NCI-H1105 treated with DMSO at 0.1 percent for 48 hours (cell line): ENCODE measurements at places on chromosomes 7 and 10.

DNA sequence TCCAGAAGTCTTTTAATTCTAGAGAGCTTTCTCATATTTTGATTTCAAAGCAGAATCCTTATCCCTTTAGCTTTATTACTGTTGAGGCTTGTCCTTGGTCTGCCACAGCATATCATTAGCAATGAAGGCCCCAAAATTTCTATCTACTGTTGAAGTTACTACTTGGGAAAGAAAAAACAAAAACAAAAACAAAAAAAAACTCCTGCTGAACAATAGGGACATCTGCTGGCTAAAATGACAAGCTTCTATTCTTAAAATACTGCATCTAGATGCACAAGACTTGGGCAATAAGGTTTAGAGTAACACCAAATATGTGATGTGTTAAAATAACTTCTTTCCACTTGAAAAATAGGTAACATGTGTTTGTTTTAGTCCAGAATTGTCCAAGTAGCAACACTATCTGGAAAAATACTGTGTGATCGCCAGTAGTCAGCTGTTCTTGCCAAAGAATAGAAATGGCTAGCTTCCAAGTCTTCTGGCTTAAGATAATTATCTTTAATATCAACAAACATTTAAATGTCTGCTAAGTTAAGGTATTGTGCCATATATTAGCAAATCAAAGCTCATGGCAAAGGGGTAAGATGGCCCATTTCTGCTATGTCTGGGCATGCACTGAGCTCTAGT lies 3.8 kb upstream of the DMTF1 start:
- DNase-seq = peak; percentile 75

DNA sequence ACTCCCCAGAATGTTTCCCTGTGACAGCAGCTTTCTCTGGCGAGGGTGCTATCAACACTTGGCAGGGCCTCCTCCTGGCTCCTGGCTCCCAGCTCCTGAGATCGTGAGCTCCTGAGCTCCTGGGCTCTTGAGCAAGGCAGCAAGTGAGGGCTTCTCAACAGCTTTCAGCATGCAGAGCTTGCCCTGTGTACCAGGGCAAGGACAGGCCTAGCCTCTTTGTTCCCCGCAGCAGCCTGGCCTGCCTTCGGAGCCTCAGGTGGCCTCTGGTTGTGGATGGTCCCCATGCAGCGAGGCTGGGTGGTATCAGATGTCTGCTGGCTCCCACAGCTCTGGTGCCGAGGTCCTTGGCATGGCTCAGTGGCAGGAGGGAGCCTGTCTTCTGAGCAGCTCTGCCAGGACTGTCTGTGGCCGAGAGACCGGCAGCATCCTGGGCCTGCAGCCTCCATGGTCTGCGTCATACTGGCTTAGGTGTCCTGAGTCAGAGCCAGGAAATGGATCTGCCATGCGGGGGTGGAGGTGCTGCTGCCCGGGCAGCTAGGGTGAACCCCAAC lies 44.2 kb downstream of the ZMIZ1 start:
- no peak for DNase-seq

DNA sequence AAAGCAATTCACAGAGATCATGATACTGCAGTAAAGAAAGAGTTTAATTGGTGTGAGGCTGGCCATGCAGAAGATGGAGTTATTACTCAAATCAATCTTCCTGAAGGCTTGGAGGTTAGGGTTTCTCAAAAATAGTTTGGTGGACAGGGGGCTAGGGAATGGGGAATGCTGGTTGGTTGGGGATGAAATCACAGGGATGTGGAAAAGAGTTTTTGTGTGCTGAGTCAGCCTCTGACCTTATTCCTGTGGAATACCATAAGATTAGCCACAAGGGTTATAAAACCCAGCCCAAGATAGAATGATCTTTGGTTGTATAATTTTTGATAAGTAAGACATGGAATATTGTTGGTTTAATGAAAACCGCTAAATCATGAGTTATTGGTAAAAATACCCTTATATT lies 764.3 kb downstream of the TYW1 start:
- DNase-seq = no peak

DNA sequence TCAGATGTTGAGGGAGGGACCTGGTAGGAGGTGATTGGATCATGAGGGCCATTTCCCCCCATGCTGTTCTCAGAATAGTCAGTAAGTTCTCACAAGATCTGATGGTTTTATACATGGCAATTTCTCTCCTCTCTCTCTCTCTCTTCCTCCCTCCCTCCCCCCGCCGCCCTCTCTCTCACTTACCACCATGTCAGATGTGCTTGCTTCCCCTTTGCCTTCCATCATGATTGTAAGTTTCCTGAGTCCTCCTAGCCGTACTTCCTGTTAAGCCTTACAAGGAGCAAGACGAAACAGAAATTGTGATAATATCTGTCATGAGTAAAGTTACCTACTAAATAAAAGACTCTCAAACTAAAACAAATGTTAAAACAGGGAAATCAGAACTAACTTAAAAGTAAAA lies 19.9 kb upstream of the GPR141 start:
- no peak for DNase-seq

- DNase-seq = no peak
Observed at GRCh38 chr7:121049897-121050296, 61.4 kb downstream of the CPED1 start.

GRCh38 chr10:113849140-113849803 lies 4.6 kb downstream of the DCLRE1A start:
- no peak for DNase-seq

DNA sequence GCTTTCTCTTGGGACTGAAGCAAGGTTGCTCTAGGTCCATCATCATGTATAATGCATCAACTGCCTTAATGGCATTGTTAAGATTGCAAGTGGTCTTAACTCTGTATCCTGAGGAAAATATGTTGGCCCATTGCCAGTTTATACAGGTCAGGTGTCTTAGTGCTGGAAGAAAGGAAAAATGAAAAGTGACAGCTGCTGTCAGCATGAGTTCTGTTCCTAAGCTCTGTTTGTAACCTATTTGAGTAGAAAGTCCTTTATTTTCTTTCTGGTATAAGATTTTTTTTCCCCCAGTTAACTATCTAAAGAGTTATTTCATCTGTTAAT lies 127.2 kb downstream of the SRI start:
- peak; percentile 73 for DNase-seq

- no peak for DNase-seq
Observed at GRCh38 chr7:23698822-23699221, 11.2 kb upstream of the STK31 start.

GRCh38 chr10:129707406-129708388 lies 240.7 kb downstream of the MGMT start:
- peak; percentile 70 for DNase-seq

- no peak for DNase-seq
Observed at GRCh38 chr10:97134110-97134509, 51.6 kb downstream of the SLIT1 start.

- DNase-seq = peak; percentile 87
Observed at GRCh38 chr7:27143023-27143949, at the start of gene HOXA5. Gene HOXA5 (minus strand): TSS chr7:27143681. CDS start chr7:27143607, 74 bp downstream.

DNA sequence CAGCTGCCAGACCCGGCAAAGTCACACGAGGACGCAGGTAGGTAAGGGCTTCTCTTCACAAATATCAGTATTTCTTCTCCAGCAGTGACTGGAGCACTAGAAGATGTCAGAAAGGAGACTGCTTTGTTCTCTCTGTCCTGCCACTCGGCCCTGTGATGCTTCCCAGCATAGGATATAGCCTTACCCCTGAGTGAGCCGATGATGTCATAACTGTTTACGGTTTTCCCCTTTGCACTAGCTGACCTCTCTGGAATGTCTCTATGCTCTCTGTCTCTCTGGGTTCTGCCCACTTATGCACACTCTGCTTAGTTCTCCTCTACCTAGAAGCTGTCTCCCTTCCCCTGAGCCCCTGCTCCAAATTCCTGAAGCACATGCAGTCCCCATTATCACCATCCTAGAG lies 167.5 kb upstream of the PODXL start:
- DNase-seq = no peak
